ENCODE measurements at places on chromosomes 11 and 22. TPM values are rescaled to one million over a fixed set of nuclear protein-coding genes. Genes with fewer than 3 reads are reported as not detected.

The TPBGL gene
- total RNA-seq = 0.05 TPM

The NTM gene
- total RNA-seq = 168 TPM

The MUC5B gene
- not detected for total RNA-seq

The SCGB1D1 gene
- total RNA-seq = not detected

The ARHGAP42 gene
- 26.7 TPM for total RNA-seq

The TMPRSS5 gene
- 0.09 TPM for total RNA-seq

The ASPHD2 gene
- 2.3 TPM for total RNA-seq

The TUT1 gene
- total RNA-seq = 10.7 TPM
